ENCODE measurements at places on chromosomes 4 and X.

- no peaks in the 10 kb centered on the region for H3K4me1 ChIP-seq
- DNase-seq = no peak
- H3K27ac ChIP-seq = no peak overlapping the region
- H3K27me3 ChIP-seq = peaks cover 13% of the 10 kb centered on the region
- H3K36me3 ChIP-seq = no peaks in the 10 kb centered on the region
Measured at GRCh38 chrX:108732630-108733321, 3.6 kb downstream of the IRS4 start.

DNA sequence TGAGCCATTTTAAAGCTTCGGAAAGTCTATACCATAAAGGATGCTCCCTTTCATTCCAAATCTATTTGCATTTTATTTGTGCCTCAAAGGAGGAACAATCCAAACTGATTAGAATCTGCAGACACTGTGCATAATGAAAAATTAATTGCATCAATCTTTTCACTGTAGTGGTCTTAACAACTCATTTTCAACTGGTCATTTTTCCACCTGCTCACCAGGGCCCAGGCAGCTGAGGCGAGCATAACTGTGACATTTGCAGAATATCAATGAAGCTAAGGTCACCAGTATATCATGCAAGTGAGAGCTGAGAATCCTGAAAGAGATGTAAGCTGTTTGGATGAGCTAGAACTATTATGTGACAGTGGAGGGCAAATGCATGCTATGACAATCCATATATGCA lies 387.3 kb upstream of the TECRL start:
- H3K27ac ChIP-seq = no peak overlapping the region
- no peaks in the 10 kb centered on the region for H3K36me3 ChIP-seq
- no peaks in the 10 kb centered on the region for H3K4me1 ChIP-seq
- no peaks in the 10 kb centered on the region for H3K27me3 ChIP-seq
- no peak for DNase-seq

- H3K36me3 ChIP-seq = no peaks in the 10 kb centered on the region
- no peak overlapping the region for H3K4me3 ChIP-seq
- H3K4me1 ChIP-seq = no peaks in the 10 kb centered on the region
- no peak overlapping the region for H3K27ac ChIP-seq
- no peaks in the 10 kb centered on the region for H3K27me3 ChIP-seq
Measured at GRCh38 chr4:180542445-180543100, 1700.6 kb upstream of the TENM3 start.

- no peaks in the 10 kb centered on the region for H3K36me3 ChIP-seq
- H3K4me1 ChIP-seq = no peaks in the 10 kb centered on the region
- no peak overlapping the region for H3K4me3 ChIP-seq
Measured at GRCh38 chr4:8147231-8147970, 11.2 kb downstream of the ABLIM2 start.

DNA sequence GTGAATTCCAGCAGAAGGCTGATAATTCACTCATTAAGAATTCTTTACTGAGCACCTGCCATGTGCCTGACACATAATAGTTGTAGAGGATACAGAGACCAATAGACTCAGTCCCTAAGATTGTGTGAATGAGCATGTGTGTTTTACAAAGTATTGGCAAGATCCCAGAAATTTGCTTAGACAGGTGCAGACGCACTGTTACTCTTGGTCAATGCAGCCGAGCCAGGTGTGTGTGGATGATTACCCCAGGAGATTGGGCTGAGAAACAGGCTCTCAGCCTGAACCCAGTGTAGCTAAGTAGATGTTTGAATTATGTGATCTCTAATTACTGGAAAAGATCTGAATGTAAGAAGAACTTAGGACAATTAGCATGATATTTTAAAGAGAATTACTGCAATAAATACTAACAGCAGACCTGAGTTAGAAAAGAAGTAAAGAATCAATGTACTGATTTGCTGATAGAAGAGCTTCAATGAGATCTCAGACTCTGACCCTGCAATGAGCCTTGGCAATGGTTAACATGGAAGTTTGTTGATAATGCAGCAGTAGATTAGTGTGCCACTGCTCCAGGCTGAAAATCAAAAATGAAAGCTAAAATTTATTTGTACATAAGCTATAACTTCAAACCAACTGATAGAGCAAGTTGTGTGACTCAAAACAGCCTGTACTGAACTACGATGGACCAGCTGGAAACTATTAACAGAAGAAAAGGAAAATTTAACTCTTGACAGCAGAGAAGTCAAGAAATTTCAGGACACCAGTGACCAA lies 32.2 kb upstream of the NDST4 start:
- H3K36me3 ChIP-seq = no peaks in the 10 kb centered on the region
- no peaks in the 10 kb centered on the region for H3K27me3 ChIP-seq
- DNase-seq = no peak
- no peaks in the 10 kb centered on the region for H3K4me1 ChIP-seq
- H3K4me3 ChIP-seq = no peak overlapping the region

DNA sequence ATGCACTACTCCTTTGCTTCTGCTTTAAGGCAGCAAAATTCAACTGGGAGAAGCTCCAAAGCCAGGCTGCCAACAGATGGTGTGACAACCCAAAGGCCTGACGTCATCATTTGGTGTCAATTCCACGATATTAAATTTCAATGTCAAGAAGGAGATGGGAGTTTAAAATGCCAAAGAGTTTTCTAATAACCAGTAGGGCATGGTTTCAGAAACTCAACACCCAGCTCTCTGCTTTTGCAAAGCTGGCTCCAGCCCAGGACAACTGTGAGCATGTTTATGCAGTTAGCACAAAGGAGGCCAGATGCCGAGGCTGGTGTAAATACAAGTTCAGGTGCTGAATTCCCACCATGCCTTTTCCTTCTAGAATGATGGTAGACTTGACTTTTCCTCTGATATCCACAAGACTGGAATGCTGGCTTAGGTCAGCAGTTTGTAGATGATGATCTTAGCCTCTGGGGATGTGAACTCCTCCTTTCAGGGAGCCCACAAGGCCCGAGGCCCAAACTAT lies 67.3 kb downstream of the AFAP1 start:
- peaks cover 2% of the 10 kb centered on the region for H3K36me3 ChIP-seq
- no peaks in the 10 kb centered on the region for H3K27me3 ChIP-seq
- H3K4me3 ChIP-seq = no peak overlapping the region
- H3K27ac ChIP-seq = no peak overlapping the region
- no peak for DNase-seq

DNA sequence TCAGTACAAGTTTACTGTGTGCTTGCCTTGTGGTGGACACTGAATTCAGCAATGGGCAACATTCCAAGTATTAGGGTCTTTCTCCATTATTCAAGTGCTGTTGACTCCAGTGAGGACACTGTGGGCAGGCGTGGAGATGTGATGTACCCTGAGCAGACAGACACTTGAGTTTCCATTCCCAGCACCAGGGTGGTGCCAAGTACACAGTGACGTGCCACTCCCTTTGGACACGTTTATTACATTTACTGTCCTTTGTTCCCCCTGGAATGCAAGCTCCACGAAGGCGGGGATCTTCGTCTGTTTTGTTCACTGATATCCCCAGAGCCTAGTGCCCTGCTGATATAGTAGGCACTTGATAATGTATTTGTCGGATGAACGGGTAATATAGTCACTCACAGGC lies 130.6 kb upstream of the STX18 start:
- H3K36me3 ChIP-seq = no peaks in the 10 kb centered on the region
- no peak overlapping the region for H3K27ac ChIP-seq
- no peaks in the 10 kb centered on the region for H3K27me3 ChIP-seq
- DNase-seq = no peak
- no peaks in the 10 kb centered on the region for H3K4me1 ChIP-seq
- H3K4me3 ChIP-seq = no peak overlapping the region

- no peaks in the 10 kb centered on the region for H3K36me3 ChIP-seq
- H3K27ac ChIP-seq = no peak overlapping the region
- no peaks in the 10 kb centered on the region for H3K4me1 ChIP-seq
- no peaks in the 10 kb centered on the region for H3K27me3 ChIP-seq
- H3K4me3 ChIP-seq = no peak overlapping the region
Measured at GRCh38 chrX:76862509-76862908, 435.0 kb downstream of the MAGEE1 start.

DNA sequence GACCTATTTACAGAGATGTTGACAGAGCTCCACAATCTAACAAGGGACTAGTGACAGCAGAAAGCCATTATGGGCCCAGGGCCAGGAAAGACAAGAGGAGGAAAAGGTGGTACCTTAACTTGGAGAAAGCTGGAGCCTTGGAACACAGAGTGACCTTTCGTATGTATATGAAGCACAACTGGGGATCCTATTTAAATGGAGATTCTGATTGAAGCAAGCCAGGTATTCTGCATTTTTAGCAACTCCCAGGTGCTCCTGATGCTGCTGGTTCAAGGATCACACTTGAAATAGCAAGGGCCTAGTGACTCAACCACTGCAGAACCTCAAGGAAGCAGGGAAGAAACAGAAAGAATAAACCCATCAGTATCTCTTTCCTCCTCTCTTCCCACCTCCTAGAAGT lies 99.4 kb downstream of the TMEM47 start:
- H3K4me3 ChIP-seq = no peak overlapping the region
- no peak for DNase-seq
- H3K36me3 ChIP-seq = no peaks in the 10 kb centered on the region
- no peak overlapping the region for H3K27ac ChIP-seq

GRCh38 chr4:11698846-11699590 lies 270.3 kb upstream of the HS3ST1 start:
- no peaks in the 10 kb centered on the region for H3K27me3 ChIP-seq
- no peak overlapping the region for H3K27ac ChIP-seq
- no peak for DNase-seq
- H3K4me1 ChIP-seq = no peaks in the 10 kb centered on the region

DNA sequence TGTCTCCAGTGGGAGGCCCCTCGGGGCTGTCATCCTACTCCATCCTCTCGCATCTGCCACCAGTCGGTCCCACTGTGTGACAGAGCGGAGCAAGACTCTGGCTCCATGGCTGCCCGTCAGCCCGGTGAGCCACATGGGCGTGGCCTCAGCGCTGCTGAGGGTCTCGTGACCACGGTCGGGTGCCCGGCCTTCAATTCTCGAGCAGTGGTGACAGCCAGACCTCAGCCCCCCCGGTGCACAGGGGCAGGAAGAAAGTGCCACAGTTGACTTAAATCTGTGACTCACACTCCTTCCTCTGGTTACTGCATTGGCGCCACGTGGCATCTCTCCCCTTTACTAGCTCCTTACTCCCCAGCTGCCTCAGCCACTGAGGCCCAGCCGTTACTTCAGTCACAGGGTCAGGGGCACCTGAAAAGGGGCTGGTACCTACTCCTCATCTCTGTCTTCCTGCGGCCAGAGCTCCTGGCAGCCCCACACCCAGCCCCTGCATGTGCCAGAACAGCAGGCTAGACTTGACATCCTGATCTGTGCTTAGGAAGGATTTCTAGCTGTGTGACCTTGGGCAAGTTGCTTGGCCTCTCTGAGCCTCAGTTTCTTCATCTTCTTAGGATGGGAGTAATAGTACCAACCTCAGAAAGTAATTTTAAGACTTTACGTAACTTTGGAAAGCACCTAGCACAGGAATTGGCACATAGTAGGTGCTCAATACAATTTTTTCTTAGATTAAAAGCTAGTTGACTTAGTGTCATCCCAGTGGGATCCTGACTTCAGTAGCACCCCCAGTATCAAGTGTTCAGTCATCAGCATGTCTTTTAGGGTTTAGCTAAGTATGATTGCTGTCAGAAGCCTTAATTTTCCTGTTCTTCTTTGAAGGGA lies 66.1 kb downstream of the TNIP2 start:
- H3K36me3 ChIP-seq = peaks cover 83% of the 10 kb centered on the region
- DNase-seq = no peak
- no peak overlapping the region for H3K4me3 ChIP-seq
- no peaks in the 10 kb centered on the region for H3K27me3 ChIP-seq
- H3K27ac ChIP-seq = no peak overlapping the region
- H3K4me1 ChIP-seq = no peaks in the 10 kb centered on the region

DNA sequence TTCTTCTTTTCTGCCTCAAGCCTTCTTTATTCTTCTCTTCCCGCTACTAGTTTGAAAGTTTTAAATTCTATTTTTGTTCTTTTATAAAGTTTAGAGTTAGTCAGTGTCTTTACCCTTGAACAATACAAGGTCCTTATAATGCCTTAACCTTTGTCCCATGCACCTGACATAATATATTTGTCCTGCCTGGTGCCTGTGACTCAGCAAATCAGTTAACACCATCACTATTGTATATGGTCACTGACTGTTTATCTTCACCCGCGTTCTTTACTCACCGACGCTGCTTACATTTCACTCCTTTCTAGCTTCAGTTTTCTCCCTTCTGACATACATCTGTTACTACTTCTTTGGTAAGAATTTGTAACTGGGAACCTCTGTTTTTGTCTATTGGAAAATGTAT lies 5.7 kb downstream of the SMIM20 start:
- DNase-seq = no peak
- no peak overlapping the region for H3K27ac ChIP-seq
- H3K36me3 ChIP-seq = peaks cover 4% of the 10 kb centered on the region
- no peaks in the 10 kb centered on the region for H3K27me3 ChIP-seq

- peaks cover 4% of the 10 kb centered on the region for H3K4me1 ChIP-seq
- no peaks in the 10 kb centered on the region for H3K36me3 ChIP-seq
- no peaks in the 10 kb centered on the region for H3K27me3 ChIP-seq
Measured at GRCh38 chrX:134718966-134719317, 60.7 kb upstream of the PLAC1 start.

- peak; percentile 21 for DNase-seq
- no peak overlapping the region for H3K4me3 ChIP-seq
- H3K36me3 ChIP-seq = no peaks in the 10 kb centered on the region
- H3K27me3 ChIP-seq = no peaks in the 10 kb centered on the region
- peaks cover 13% of the 10 kb centered on the region for H3K4me1 ChIP-seq
Measured at GRCh38 chr4:152784490-152785350, 5.0 kb downstream of the ARFIP1 start.

DNA sequence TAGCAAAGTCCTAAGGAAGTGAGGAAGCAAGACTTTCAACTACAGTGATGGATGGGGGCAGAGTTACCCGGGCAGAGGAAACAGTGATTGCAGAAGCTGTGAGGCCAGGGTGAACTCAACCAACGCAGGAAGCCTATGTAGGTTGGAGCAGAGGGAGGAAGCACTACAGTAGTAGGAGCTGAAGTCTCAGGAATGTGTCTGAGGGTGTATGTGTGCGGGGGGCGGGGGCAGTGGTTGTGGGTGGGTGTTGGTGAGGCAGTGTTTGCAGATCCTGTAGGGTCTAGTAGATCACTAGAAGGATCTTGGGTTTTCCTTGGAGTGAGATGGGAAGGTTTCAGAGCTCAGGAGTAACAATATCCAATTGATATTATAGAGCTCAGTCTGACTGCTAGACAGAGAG lies 9.9 kb upstream of the MID1 start:
- H3K4me1 ChIP-seq = no peaks in the 10 kb centered on the region
- DNase-seq = no peak
- H3K27ac ChIP-seq = no peak overlapping the region
- H3K4me3 ChIP-seq = no peak overlapping the region
- H3K27me3 ChIP-seq = no peaks in the 10 kb centered on the region
- H3K36me3 ChIP-seq = no peaks in the 10 kb centered on the region

GRCh38 chr4:76511947-76512346 lies 76.9 kb downstream of the SHROOM3 start:
- no peaks in the 10 kb centered on the region for H3K27me3 ChIP-seq
- H3K36me3 ChIP-seq = no peaks in the 10 kb centered on the region
- H3K27ac ChIP-seq = no peak overlapping the region
- DNase-seq = no peak
- no peak overlapping the region for H3K4me3 ChIP-seq

- no peak overlapping the region for H3K27ac ChIP-seq
- H3K4me1 ChIP-seq = peaks cover 2% of the 10 kb centered on the region
- no peaks in the 10 kb centered on the region for H3K36me3 ChIP-seq
- H3K27me3 ChIP-seq = no peaks in the 10 kb centered on the region
- no peak overlapping the region for H3K4me3 ChIP-seq
- DNase-seq = no peak
Measured at GRCh38 chrX:18875256-18875878, 108.5 kb downstream of the PHKA2 start.

All from CD4-positive, alpha-beta T cell (primary cell).